Activated CD4-positive, CD25-positive, alpha-beta regulatory T cell treated with anti-CD3 and anti-CD28 coated beads, Interleukin-2, amount 50 U/mL, for 24 hours (primary cell): ENCODE measurements at places on chromosomes 5 and 9.

DNA sequence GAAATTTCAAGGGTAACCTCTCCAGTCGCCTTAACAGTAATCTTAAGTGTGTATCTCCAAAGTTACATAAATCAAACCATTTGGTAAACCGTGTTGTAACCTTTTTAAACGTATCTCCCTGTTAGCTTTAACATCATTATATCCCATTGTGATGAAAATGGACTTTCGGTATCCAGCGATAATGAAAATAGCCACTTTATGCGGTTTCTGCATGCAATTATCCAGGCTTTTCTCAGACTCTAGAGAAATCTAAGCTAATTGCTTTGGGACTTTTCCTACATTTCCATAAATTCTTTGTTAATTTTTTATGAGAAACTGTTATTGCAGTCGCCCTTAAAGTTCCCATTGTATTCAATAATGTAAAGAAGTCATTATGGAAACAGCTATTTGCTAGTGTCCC is 170.7 kb downstream of the ZNF608 start:
- ATAC-seq: no peak

- ATAC-seq: no peak
Measured at GRCh38 chr5:90843443-90843842, 284.8 kb downstream of the ADGRV1 start.

- ATAC-seq: no peak
Measured at GRCh38 chr9:99189186-99189585, 32.6 kb downstream of the ALG2 start.

GRCh38 chr9:116647515-116647809 is 39.6 kb upstream of the TRIM32 start:
- ATAC-seq: no peak

- ATAC-seq: no peak
Measured at GRCh38 chr5:5588887-5589826, 166.7 kb downstream of the ICE1 start.

- no peak for ATAC-seq
Measured at GRCh38 chr5:143251190-143251589, 152.3 kb downstream of the NR3C1 start.

DNA sequence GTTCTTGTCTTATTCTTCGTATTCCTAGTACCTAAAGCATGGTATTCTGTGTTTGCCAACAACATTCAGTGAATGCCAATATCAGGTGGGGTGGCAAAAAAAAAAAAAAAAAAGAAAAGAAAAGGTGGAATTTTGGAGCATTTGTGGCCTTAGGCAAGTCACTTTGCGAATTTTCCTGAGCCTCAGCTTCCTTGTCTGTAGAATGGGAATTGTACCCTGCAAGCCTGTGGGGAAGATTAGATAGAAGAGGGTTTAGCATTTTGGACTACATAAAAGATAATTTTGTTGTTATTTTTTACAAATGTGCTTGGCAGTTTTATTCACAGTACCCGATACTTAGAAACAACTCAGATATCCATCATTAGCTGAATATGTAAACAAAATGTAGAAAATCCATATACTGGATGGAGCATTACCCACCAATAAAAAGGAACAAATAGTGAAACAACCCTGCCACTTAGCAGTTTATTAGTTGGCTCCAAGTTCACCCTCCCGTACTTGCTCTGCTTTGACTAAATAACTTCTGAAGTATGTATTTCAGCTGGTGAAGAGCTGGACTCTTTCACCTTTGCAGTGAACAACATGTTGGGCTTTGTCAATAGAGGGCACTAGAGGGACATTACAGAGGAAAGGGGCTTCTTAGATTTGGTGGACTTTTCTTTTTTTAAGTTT is 13.6 kb downstream of the UBE2D2 start:
- ATAC-seq: no peak

- no peak for ATAC-seq
Measured at GRCh38 chr9:2299156-2299842, 284.2 kb downstream of the SMARCA2 start.

DNA sequence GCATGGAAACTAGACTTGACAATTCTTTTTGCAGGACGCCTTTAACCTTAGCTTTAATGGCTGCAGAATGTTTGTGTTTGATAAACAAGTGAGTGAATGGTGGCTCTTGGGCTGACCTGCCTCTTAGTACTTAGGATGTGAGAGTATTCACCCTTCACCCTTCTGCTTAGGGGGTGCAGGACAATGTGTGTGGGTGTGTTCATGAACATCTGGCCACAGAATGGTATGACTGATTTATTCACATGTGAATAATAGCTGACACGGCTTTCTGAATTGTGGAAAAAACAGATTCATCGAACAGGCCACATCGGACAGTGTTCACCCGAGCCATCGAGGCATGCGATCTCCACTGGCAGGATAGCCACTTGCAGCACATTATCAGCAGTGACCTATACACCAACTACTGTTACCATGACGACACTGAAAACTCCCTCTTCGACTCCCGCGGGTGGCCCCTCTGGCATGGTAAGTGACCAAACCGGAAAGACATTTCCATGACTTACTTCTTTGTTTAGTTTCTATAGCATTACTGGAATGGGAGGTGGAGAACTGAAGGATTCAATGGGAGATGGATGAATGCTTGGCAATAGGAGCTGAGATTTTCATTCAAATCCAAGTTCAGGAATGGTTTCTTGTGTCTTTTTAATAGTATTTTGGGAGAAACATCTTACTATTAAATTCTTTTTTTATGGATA is 193.6 kb downstream of the ZSWIM6 start:
- ATAC-seq: no peak

GRCh38 chr5:143494162-143494561 is 90.7 kb upstream of the NR3C1 start:
- ATAC-seq: no peak

DNA sequence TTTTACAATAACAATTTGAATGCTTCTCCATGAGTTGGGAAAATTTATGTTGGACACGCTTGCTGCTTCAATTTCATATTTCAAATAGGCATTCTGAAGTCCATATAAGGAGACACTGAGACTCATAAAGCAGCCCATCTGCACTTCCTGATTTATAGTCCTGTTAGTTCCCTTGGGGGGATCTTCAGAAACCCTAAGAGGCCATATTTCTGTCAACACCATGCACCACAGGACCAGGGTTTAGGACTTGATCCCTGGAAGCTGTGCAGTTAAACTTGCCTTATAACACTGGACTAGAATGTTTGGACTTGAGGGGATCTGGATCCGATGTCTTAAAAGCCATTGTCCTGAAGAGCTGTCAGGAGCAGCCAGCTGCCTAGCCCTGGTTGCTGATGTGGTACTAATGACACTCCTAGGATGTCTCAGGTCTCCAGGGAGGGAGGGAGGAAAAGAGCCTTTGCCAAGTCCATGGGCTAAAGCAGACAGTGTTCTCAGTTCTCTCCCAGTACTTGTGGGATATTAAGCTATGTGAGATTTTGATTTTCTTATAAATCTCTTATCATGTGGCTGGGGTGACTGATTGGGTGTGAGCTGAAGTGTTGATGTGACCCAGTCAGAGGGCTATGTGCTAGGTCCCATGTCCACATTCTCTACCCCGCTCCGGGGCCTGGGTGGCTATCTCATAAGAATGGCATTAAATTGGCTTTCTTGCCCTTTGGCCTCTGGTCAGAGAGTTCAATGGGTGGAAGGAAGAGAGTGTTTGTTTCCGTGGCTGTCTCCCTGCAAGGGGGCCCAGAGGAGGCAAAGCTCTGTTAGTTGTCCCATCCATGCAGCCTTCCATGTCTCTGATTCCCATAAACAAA is 399.8 kb downstream of the OSTF1 start:
- ATAC-seq: no peak

- peak; percentile 4 for ATAC-seq
Measured at GRCh38 chr9:110255463-110256379, 586 bp downstream of the TXN start.

GRCh38 chr9:28464481-28465216 is 891.4 kb upstream of the C9orf72 start:
- ATAC-seq: no peak

- ATAC-seq: no peak
Measured at GRCh38 chr5:156473269-156473908, 146.4 kb downstream of the SGCD start.

GRCh38 chr9:5543875-5544702 is 33.8 kb downstream of the PDCD1LG2 start:
- no peak for ATAC-seq

GRCh38 chr5:178394074-178394473 is 161.5 kb upstream of the PHYKPL start:
- no peak for ATAC-seq

- ATAC-seq: no peak
Measured at GRCh38 chr5:55902696-55903095, 51.5 kb downstream of the IL31RA start.

DNA sequence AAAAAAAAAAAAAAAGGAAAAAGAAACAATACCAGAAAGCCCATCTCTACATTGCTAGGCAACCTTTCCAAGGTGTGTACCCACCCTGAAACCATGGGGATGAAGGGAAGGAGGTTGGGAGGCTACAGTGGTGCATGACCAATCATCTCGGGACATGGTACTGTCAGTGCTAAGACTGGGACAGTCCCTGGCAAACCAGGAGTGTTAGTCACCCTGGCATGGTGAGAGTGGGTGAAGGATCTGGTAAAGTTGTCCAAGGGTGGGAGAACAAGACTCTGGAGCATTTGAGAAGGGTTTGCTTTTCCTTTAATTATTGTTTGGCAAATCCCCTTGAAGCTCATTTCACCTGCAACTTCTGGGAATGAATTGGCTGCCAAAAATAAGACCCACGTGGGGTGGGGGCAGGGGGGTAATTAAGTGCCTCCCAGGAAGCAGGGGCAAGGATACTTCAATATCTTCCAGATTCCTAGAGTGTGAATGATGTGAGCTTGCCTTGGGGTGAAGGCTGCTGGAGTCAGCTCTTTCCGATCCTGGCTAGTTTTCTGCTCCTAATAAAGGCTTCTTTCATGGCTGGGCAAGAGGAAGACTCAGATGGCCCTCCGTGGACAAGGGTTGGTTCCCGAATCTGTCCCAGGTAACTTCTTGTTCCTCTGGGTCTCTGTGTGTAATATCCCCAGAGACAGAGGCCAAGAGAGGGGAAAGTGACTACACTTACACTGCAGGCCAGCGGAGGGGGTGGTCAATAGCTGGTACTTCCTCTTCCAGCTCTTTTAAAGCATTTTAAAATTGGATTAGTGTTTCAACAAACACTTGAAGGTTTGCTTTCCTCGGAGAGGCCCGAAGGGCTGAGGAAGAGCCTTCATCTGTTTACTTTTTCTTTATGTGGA is 61.6 kb upstream of the SPRY4 start:
- ATAC-seq: no peak

GRCh38 chr9:82673919-82674318 is 389.0 kb downstream of the RASEF start:
- no peak for ATAC-seq

DNA sequence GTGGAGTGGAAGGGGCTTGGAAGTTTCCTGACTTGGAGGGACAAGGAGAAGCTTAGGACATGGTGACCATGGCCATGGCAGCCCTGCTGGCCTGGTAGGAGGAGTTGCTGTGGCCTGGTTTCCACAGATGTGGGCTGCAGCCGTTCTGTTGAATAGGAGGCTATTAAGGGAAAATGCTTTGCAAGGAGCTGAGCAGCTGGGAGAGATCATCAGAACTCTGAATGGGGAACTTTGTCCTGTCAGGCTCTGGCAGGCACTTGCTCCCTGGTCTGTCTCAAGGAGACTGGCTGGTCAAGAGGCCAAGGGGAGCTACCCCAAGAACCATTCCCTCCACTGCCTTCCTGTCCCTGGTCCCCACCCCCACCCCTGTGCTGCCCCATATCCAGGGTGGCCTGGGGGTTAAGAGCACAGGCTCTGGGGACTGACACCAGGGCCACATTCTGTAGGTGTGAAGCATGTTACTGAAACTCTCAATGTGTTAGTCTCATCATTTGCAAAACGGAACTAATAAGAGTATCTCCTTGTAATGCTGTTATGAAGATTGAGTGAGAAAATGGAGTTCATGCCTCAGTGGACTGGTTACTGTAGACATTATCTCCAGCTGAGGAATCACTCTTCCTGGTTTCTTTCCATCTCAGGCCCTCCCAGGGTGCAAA is 84.0 kb upstream of the ARAP3 start:
- no peak for ATAC-seq

GRCh38 chr5:137264041-137264440 is 235.1 kb downstream of the SPOCK1 start:
- ATAC-seq: no peak

- no peak for ATAC-seq
Measured at GRCh38 chr5:132653716-132654115, 4.3 kb upstream of the IL13 start.

GRCh38 chr5:4319478-4320128 is 724.0 kb downstream of the IRX1 start:
- no peak for ATAC-seq

- ATAC-seq: no peak
Measured at GRCh38 chr9:108618906-108619550, 236.8 kb downstream of the ACTL7B start.

DNA sequence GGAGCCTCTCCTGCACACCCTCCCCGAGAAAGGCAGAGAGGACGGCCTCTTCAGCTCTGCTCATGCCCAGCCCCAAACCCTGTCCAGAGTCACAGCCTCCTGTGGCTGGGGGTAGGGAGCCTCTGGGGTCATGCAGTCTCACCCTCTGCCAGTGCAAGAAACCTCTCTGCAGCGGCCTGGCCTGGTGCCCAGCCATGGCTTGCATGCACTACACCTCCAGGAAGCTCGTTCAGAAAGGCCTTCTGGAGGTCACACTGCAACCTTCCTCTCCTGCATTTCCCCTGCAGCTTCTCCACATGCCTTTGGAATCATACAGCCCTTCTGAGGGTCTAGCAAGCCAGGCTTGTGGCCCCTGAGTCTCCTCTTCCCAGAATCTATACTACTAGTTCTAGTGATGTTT is 17.9 kb downstream of the CSF1R start:
- ATAC-seq: no peak

- no peak for ATAC-seq
Measured at GRCh38 chr5:40681363-40682153, 1.8 kb downstream of the PTGER4 start.

GRCh38 chr5:115366223-115366622 is 69.8 kb upstream of the CCDC112 start:
- no peak for ATAC-seq

GRCh38 chr9:104177676-104178075 is 83.6 kb downstream of the SMC2 start:
- ATAC-seq: no peak

DNA sequence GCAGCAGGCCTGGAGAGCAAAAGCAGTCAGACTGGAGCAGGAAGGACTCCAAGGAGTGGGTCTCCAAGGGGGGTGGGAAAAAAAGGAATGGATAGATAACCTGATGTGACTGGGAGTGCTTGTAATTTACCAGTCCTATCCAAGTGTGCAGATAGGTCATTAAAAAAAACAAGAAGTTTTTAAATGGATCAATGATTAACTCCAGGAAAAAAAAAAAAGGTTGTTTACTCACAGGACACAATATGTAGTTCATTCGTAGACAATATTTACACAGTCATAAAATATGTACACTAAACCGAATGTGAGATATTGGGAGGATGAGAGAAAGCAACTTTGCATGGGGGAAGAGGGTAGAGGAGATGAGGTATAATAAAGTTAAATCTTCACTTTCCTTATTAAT is 20.4 kb downstream of the ZBTB5 start:
- ATAC-seq: no peak

- no peak for ATAC-seq
Measured at GRCh38 chr5:38655691-38656090, 99.2 kb upstream of the LIFR start.

GRCh38 chr5:176560364-176560763 is 11.2 kb downstream of the CDHR2 start:
- ATAC-seq: peak; percentile 53

- no peak for ATAC-seq
Measured at GRCh38 chr9:25224309-25224708, 453.9 kb downstream of the TUSC1 start.

- no peak for ATAC-seq
Measured at GRCh38 chr5:68443091-68443490, 227.5 kb downstream of the PIK3R1 start.

GRCh38 chr9:1366276-1366675 is 316.1 kb downstream of the DMRT2 start:
- no peak for ATAC-seq
